ENCODE measurements at places on chromosomes 1 and 21.

DNA sequence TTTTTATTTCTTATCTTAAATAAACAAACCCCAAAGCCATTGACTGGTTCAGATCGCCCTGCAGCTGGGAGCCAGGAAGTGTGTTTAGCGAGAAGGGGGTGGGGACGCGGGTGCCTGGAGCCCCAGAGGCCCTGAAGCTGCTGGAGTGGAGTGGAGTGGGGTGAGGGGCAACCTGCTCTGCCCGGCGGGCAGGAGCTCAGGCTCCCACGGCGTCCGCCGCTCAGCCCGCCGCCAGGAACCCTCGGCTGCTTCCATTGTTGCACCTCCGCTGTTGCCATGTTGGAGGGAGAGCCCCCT is 673 bp downstream of the PIK3C2B start:
- DNase-seq: peak; percentile 25

DNA sequence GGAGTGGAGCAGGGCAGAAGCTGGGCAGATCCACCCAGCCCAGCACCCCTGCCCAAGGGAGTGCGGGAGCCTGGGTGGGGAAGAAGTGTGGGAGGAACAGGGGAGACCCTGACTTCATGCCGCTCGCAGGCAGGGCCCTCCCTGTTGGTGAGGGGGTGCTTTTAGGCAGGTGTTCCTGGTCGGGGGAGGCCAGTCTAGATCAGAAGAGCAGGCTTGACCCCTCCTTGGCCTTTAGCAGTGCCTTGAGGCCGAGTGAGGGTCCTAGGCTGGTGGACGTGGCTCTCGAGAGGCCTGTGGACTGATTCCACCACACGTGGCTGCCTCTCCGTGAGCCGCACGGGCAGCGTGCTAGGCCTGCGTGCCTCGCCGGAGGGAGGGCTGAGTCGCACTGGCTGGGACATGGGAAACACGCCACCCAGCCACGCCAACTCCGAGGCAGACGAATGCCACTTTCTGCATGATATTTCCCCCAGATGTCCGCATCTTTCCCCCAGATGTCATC is 19.4 kb upstream of the COL18A1 start:
- DNase-seq: no peak

GRCh38 chr1:42439940-42440339 is 15.9 kb downstream of the ZMYND12 start:
- no peak for DNase-seq

DNA sequence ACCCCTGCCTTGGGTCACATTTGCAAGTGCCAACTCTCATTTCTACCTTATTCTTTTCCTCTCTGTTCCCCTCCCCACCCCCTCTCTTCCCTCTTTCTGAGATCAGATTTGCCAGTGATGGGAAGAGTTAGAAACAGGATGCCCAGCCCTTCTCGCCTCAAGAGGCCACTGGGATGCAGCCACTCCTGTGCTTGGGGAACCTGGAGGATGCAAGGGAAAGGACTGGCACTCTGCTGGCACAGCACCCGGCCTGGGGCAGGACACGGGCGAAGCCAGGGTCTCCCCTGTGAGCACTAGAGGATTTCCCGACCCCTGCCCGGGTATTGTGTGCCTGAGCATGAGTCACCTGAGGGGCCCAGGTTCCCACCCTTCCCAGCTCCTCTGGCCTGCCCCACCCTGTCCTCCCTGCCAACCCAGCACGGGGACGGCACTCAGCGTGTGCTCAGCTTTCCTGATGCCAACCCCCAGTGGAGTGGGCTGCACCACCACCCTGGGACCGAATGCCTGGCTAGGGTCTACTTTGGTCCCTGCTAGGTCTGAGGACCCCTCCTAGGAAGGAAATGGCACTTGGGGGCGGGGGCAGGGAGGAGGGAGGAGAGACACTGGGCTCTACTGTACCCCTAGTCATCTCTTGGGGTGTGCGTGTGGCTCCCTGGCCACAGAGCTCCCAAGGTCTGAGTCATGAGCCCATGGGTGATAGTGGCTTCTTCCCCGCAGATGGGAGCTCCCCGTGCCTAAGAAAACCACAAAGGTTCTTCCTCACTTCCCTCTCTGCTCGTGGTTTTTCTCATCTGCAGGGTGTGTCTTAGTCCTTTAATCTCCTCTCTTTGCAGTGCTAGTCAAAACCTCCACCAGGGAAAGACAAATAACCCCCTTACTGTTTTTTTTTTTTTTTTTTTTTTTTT is 12.4 kb downstream of the LMNA start:
- no peak for DNase-seq

GRCh38 chr21:39084979-39085729 is 98.1 kb downstream of the PSMG1 start:
- DNase-seq: no peak

GRCh38 chr1:245409341-245410195 is 254.8 kb downstream of the KIF26B start:
- DNase-seq: no peak

DNA sequence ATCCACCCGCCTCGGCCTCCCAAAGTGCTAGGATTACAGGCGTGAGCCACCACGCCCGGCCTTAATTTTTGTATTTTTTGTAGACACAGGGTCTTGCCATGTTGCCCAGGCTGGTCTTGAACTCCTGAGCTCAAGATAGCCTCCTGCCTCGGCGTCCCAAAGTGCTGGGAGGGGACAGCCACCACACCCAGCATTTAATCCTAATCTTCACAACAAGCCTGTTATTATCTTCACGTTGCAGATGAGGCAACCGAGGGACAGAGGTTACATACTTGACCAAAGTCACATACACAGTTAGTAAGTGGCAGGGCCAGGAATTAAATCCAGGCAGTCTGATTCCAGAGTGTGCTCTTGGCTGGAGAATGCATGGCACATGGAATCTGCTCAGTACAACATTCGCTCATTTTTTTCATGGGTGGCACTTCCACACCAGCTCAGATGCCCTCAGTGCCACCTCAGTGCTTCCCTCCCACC is 4.8 kb upstream of the GPR37L1 start:
- DNase-seq: no peak

DNA sequence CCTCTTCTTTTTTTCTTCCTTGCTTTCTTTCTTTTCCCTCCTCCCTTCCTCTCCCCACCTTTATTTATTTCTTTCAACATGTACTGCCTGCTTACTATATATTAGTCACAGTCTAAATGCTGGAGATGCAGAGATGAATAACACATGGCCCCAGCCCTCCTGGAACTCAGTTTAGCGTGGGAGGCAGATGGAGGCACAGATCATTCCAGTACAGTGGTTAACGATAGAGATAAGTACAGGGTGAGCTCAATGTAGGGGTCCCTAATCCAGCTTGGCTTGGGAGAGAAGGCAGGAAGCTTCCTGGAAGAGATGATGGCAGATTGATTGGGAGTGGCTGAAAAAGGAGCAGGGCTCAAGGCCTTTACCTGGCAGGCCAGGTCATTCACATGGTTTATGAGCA is 55.6 kb upstream of the PPP2R5A start:
- DNase-seq: no peak

GRCh38 chr1:55320891-55321290 is 105.7 kb upstream of the USP24 start:
- no peak for DNase-seq

DNA sequence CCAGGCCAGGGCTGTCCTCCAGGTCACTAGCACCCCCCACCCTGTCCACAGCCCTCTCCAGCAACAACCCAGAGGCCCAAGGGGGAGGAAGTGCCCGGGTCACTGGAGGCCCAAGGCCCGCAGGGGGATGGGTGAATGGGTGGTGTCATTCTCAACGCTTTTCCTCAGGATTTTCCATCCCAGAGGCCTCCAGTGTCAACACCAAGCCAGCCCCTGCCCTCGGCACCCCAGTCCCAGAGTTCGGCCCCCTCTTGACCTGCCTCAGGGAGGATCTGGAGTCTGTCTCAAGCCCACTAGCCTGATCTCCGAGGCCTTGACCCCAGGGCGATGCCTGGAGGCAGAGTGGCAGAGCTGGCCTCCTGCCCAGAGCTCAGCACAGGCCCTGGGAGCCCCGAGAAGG is 5.1 kb downstream of the TMEM82 start:
- DNase-seq: no peak

DNA sequence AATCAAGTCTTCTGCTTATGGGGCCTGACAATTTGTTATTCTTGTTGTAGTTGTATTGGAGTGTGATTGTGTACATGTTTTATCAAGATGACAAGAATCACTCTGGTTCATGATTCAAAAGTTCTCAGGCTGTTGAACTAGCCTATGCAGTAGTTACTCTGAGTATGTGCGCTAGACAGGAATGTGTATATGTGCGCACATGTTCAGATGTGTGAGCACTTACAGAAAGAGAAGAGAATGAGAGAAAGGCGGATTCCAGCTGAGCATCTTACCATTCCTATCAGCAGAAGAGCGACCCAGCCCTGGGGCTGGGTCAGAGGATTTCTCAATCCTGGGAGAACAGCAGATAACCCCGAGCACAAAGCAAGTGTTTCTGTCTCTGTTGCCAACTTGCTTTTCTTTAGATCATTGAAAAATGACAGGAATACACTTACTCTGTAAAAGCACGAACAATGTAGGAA is 110.8 kb upstream of the HOOK1 start:
- no peak for DNase-seq

GRCh38 chr1:57518496-57518895 is 94.6 kb upstream of the DAB1 start:
- DNase-seq: no peak

- no peak for DNase-seq
These were observed 182.3 kb downstream of the CAMTA1 start for GRCh38 chr1:6967431-6968111.

DNA sequence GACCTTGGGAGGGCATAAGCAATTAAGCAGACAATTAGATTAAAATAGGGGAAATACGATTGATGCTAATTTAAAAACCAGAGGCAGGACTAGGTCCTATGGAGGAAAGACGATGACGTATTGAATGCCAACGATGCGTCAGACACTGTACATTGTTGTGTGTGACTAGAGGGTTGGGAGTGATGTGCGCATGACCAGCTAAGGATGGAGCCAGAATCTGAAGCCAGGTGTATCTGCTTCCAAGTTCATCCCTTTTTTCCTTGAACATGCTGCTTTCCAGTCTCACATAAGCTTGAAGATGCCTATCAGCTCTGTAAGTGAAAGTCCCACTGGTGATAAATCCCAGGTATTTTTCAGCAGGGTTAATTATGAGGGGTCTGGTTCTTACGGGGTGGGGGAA is 576.2 kb downstream of the MATN1 start:
- DNase-seq: no peak

- no peak for DNase-seq
These were observed 35.2 kb upstream of the CTPS1 start for GRCh38 chr1:40944326-40944725.

GRCh38 chr1:37673920-37674319 is 18.4 kb upstream of the CDCA8 start:
- DNase-seq: no peak

DNA sequence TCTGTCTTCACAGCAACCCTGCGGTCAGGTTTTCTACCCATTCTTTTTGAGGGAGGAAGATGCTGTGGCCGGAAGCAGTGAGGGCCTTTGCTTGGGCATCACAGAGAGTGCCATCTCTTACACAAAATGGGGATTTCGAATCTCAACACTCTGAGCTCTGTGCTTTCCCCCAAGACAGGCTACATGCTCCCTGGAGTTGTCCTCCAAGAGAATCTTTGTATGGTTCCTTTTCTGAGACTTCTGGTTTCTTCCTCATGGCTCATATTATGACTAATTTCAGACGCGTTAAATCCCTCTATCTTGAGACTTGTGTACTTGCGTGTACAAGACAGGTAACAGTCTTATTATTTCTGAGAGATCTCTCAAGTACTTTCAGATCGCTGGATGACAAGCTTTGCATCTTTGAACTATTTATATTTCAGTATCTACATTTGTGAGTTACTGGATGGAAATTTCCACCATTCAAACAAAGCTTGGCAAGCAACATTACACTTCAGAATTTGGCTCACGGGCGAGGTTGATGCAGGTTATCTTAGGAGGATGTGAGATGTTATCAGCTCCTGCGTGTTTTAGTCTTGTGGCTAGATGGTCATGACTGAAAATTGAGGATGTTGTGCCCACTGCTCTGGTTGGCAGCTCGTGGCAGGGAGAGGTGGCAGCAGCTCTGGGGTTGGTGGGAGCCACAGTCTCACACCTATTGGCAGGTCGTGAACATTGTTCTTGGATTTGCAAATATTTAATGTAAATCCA is 19.4 kb downstream of the ABCG1 start:
- no peak for DNase-seq

- no peak for DNase-seq
These were observed 255.7 kb downstream of the COL11A1 start for GRCh38 chr1:102852613-102853012.

DNA sequence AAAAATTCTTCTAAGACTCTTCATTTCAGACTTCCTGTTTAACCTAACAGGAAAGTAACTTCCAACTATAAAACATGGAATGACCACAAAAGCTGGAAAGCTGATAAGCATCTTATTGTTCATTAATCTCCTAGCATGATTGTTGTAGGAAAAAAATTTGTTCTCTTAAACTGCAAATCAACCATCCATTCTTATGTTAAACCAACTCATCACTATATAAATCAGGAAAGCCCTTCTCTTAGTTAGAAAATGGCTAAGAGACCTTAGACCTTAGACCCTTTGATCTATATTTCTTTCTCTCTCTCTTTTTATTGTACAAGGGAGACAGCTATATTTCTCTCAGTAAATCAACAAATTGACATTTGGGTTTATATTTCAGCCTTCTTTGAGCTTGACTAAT is 101.4 kb downstream of the UBE2U start:
- no peak for DNase-seq

DNA sequence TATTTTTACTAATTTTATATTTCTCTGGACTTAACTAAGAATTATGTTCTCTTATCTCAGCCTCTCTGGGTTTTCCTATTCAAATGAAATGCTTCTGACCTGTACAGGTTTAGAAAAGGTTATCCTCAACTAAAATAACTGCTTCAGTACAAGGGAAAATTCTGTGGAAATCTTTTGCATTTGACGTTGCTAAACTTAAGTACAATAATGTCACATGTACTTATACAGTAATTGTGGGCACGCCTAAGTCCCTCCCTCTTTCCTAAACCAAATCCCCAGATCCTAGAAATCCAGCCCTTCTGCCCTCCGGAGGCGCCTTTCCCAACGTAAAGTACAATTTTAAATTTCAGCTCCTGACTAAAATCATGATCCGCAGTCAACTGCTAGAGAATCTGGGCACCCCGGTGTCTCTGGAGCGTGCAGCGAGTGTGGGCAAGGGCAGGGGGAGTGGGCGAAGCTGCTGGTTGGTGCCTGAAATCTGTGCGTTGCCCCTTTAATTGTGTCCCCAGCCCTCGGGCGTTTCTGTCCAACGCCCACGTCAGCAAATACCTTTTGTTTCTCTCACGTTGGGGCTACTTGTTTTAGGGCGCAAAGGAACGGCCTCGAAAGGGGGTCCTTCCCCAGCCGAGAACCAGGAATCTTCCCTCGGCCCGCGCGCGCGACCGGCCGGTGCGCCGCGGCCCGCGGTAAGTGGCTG is at the start of gene ZBTB8A:
TSS of gene ZBTB8A (plus strand) at position 541 of the 697 bp plus-strand sequence. CDS start 53,505 bp downstream, outside the sequence.
- peak; percentile 34 for DNase-seq

- no peak for DNase-seq
These were observed 51.6 kb upstream of the B3GALT5 start for GRCh38 chr21:39561140-39561539.

DNA sequence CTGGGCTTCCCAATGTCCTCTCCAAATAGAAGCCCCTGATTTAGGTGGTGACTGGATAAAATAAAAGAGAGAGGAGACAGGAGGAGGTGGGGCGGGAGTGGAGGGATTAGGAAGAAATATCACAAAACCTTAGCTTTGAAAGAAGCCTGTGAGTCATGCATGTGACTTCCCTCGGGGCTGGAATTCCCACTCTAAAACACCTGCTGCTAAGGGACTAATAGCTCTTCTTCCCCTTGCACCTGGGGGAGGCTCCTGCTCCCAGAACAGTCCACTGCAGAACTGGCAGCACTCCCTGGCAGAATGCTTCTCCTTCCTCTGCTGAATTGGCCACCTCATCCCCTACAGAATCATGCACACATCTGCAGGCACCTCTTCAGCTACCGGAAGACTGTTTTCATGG is 207.2 kb downstream of the ATG4C start:
- DNase-seq: peak; percentile 53

GRCh38 chr1:20405893-20406604 is 80.0 kb downstream of the CAMK2N1 start:
- DNase-seq: no peak

All from NCI-H2107 (cell line).